Spleen (tissue), 13 donors: ENCODE measurements at places on chromosomes 12 and 14.

DNA sequence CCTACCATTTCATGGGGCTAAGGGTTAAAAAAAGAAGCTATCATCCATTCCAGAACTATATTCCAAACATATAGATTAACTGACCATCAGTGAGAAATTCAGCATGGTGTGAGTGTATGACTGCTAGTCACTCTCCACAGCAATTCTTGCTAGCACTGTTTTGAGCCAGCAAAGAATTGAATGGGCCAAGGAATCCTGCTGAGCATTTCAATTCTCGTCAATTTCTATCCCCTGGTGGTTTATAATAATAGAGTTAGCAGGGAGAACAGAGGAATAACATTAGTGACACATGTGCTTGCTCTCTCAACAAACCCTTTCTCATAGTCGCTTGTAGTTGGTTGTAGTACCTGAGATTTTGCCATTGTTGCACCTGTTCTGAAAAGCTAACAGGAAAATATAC lies 7.2 kb downstream of the MBIP start:
- peaks cover 42% of the 10 kb centered on the region for H3K36me3 ChIP-seq
- no peak overlapping the region for H3K4me3 ChIP-seq
- no peak overlapping the region for H3K27ac ChIP-seq

GRCh38 chr14:92121207-92121669 lies 268 bp downstream of the NDUFB1 start:
- H3K27ac ChIP-seq: peak overlapping the region; percentile 95
- DNase-seq: no peak
- peaks cover 76% of the 10 kb centered on the region for H3K4me1 ChIP-seq
- peak overlapping the region; percentile 93 for H3K4me3 ChIP-seq
- peaks cover 8% of the 10 kb centered on the region for H3K36me3 ChIP-seq

GRCh38 chr14:23078692-23079116 lies 16.2 kb downstream of the ACIN1 start:
- H3K4me1 ChIP-seq: peaks cover 48% of the 10 kb centered on the region
- no peaks in the 10 kb centered on the region for H3K27me3 ChIP-seq
- H3K27ac ChIP-seq: peak overlapping the region; percentile 22
- no peak overlapping the region for H3K4me3 ChIP-seq

GRCh38 chr12:76186131-76186906 lies 101.8 kb upstream of the NAP1L1 start:
- H3K27me3 ChIP-seq: no peaks in the 10 kb centered on the region
- no peaks in the 10 kb centered on the region for H3K4me1 ChIP-seq
- DNase-seq: no peak
- H3K27ac ChIP-seq: no peak overlapping the region

- H3K27ac ChIP-seq: no peak overlapping the region
- peaks cover 100% of the 10 kb centered on the region for H3K36me3 ChIP-seq
- no peaks in the 10 kb centered on the region for H3K4me1 ChIP-seq
- no peaks in the 10 kb centered on the region for H3K27me3 ChIP-seq
- no peak overlapping the region for H3K4me3 ChIP-seq
Measured at GRCh38 chr12:108788076-108788782, 56.9 kb upstream of the CORO1C start.

- peaks cover 10% of the 10 kb centered on the region for H3K4me1 ChIP-seq
- no peak overlapping the region for H3K27ac ChIP-seq
- no peak overlapping the region for H3K4me3 ChIP-seq
- DNase-seq: no peak
- H3K36me3 ChIP-seq: no peaks in the 10 kb centered on the region
Measured at GRCh38 chr14:71116568-71117122, 209.4 kb downstream of the PCNX1 start.

GRCh38 chr12:121577443-121578180 lies 3.2 kb downstream of the KDM2B start:
- no peaks in the 10 kb centered on the region for H3K27me3 ChIP-seq
- peak overlapping the region; percentile 68 for H3K4me3 ChIP-seq
- peaks cover 29% of the 10 kb centered on the region for H3K4me1 ChIP-seq
- no peaks in the 10 kb centered on the region for H3K36me3 ChIP-seq
- no peak for DNase-seq
- peak overlapping the region; percentile 82 for H3K27ac ChIP-seq

DNA sequence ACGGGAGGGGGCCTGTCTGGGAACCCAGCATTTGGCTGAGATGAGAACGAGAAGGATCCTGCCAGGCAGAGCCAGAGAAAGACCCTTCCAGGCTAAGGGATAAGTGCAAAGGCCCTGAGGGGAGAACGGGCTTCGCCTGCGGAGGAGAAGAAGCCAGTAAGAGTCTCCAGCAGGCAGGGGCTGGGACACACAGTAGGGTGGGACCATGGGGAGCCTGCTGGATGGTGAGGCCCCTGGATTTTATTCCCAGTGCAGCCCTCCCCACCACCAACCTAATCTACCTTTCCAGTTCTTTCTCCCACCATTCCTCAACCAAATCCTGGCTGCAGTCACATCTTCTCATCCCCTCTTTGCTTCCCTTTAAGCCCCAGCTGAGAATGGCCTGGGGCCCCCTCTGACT lies 12.6 kb downstream of the RAPGEF3 start:
- H3K4me3 ChIP-seq: no peak overlapping the region
- DNase-seq: no peak
- no peaks in the 10 kb centered on the region for H3K27me3 ChIP-seq
- H3K36me3 ChIP-seq: no peaks in the 10 kb centered on the region
- H3K27ac ChIP-seq: no peak overlapping the region
- H3K4me1 ChIP-seq: peaks cover 32% of the 10 kb centered on the region

DNA sequence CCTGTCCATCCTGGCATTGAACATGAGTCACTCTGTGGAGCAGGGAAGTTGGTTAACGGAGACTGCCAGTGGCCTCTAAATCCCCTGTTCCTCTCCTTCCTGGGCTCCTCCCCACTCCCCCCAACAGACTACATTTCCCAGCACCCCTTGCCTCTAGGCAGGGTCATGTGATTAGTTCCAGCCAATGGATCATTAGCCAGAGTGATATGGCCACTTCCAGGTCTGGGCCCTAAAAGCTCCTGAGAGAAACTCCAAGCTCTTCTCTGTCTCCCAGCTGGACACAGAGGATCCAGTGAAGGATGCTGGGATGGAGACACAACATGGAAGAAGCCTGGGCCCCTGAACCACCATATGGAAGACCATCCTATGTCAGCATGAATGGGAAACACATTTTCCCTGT lies 54.4 kb upstream of the RFLNA start:
- H3K36me3 ChIP-seq: no peaks in the 10 kb centered on the region
- no peaks in the 10 kb centered on the region for H3K27me3 ChIP-seq
- no peaks in the 10 kb centered on the region for H3K4me1 ChIP-seq
- no peak overlapping the region for H3K27ac ChIP-seq

DNA sequence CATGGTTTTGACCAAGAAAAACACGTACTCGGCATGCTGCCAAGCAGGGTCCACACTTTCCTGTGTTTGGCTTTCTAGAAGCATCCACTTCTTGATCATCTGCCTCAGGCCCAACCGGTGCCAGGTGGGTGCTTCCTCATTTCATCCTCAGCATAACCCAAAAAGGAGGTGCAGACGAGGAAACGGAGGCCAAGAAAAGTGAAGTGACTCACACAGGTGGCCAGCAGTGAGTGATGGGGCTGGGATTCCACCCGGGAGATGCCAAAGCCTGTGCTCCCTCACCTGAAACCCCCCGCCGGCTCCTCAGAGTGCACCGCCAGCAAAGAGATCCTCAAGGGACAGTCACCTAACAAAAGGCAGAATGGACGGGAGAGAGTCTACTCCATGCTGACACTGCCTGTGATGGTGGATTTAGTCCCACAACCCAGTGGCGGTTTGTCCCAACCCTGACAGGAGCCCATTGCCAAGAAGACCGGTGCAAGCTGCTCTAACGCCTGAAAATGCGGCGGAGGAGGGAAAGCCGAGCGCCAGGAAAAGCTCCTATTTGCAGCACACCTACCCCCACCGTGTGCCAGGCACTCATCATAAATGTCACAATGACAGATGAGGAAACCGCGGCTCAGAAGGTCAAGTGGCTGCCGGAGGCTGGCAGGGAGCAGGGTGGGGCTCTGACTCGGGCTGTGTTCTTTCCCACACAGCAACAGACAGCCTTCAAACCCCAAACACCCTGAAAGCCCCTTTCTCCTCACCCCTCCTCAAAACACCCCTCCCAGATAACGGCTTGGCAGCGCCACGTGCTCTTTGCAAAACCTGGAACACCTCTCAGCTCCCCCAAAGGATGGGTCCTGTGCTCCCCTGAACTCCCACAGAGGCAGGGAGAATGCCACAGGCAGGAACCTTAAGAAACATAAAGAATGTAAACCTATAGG lies 18.8 kb downstream of the BCL11B start:
- peak; percentile 63 for DNase-seq
- H3K4me3 ChIP-seq: no peak overlapping the region
- H3K27me3 ChIP-seq: peaks cover 84% of the 10 kb centered on the region
- no peaks in the 10 kb centered on the region for H3K36me3 ChIP-seq

- H3K27ac ChIP-seq: peak overlapping the region; percentile 1
- H3K4me3 ChIP-seq: peak overlapping the region; percentile 28
- peaks cover 65% of the 10 kb centered on the region for H3K4me1 ChIP-seq
- no peaks in the 10 kb centered on the region for H3K36me3 ChIP-seq
- H3K27me3 ChIP-seq: peaks cover 77% of the 10 kb centered on the region
Measured at GRCh38 chr12:57242691-57243454, 8.1 kb downstream of the STAC3 start.

DNA sequence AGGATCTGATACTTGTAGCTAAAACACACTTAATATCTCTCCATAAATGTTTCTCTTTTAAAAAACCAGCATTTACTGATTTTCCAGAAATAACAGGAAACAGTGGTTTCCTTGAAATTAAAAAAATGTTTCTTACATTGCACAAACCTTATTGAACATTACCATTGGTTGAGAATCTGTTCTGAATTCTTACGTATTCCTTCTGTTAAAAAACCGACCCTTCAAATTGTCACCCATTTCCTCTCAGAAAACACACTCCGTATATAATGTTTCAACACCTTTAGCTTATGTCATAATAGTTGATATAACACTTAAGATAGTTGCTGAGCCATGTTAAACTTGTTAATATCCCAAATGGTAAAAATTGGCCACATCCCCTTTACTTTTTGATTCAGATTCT lies 51.2 kb downstream of the MSRB3 start:
- H3K4me1 ChIP-seq: no peaks in the 10 kb centered on the region
- H3K36me3 ChIP-seq: no peaks in the 10 kb centered on the region
- H3K4me3 ChIP-seq: no peak overlapping the region
- DNase-seq: no peak

GRCh38 chr12:78118486-78118885 lies 287.8 kb downstream of the NAV3 start:
- H3K36me3 ChIP-seq: no peaks in the 10 kb centered on the region
- no peaks in the 10 kb centered on the region for H3K27me3 ChIP-seq
- H3K4me3 ChIP-seq: no peak overlapping the region
